ENCODE measurements at places on chromosomes 11 and 22.
A peak's percentile ranks its signal among the peaks of the same experiment; 100 is the strongest.

- no peak for DNase-seq
These were observed 17.2 kb upstream of the C1QTNF4 start for GRCh38 chr11:47611348-47611794.

- no peak for DNase-seq
These were observed 5.6 kb downstream of the PLAAT2 start for GRCh38 chr11:63557570-63557969.

GRCh38 chr22:46974077-46974476, 211.6 kb downstream of the TBC1D22A start:
- no peak for DNase-seq

- DNase-seq = no peak
These were observed 20.3 kb upstream of the ME3 start for GRCh38 chr11:86692746-86693145.

- no peak for DNase-seq
These were observed 245.8 kb downstream of the ETS1 start for GRCh38 chr11:128341280-128342248.

GRCh38 chr11:59862252-59862651, 4.0 kb downstream of the TCN1 start:
- no peak for DNase-seq

- no peak for DNase-seq
These were observed 25.0 kb upstream of the FZD4 start for GRCh38 chr11:86980086-86980796.

DNA sequence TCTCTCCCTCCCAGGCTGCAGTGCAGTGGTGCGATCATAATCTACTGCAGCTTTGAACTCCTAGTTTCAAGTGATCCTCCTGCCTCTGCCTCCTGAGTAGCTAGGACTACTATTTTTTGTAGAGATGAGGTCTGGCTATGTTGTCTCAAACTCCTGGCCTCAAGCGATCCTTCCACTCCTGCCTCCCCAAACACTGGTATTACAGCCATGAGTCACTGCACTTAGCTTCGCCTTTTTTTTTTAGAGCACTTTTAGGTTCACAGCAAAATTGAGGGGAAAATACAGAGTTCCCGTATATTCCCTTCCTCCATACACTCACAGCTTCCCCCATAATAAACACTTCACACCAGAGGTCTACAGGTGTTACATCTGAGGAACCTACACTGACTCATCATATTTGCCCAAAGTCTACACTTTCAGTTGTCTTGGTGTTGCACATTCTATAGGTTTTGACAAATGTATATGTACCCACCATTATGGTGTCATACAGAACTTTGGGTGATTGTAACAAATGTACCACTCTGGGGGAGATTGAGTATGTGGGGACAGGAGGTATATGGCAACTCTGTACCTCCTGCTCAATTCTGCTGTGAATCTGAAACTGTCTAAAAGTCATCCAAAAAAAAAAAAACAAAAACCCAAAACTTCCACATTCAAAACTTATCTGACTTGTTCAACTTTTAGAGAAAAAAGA, 11.3 kb upstream of the SLC37A4 start:
- no peak for DNase-seq

- no peak for DNase-seq
These were observed 63.4 kb downstream of the CACNG2 start for GRCh38 chr22:36640106-36640672.

DNA sequence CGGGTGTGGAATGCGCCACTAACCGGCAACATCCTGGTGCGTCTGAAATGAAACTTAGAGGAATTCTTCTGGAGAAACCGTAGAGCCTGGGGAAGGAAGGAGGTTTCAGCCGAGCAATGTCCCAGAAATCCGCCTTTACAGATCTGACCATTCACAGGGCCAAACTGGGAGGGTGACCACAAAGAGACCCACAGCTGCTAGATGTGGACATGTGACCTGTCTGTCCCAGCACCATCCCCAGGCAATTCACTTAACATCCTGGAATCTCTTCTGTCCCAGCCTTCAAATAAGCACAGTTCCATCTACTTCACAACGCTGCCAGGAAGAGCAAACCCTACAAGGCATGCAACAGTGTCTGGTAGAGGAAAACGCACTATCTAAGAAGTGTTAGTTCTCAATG, 9.8 kb downstream of the MCAT start:
- no peak for DNase-seq

DNA sequence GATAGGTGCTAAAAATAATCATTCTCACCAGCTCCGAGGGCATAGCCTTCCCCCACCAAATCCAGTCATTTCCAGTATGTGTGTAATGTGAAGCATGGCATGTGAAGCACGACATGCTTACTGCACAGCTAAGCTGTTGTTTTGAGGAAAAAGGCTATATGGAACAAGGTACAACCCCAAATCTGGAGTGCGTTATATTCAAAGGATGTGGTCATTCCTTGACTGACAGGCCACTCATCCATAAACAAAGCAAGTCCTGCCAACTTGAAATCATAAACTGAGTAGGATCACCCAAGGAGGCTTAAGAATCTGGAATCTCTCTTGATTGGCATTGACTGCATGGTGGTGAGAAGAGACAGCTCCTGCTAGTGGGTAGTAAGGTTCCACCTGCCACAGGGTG, 3.7 kb downstream of the MAP6 start:
- DNase-seq = no peak

DNA sequence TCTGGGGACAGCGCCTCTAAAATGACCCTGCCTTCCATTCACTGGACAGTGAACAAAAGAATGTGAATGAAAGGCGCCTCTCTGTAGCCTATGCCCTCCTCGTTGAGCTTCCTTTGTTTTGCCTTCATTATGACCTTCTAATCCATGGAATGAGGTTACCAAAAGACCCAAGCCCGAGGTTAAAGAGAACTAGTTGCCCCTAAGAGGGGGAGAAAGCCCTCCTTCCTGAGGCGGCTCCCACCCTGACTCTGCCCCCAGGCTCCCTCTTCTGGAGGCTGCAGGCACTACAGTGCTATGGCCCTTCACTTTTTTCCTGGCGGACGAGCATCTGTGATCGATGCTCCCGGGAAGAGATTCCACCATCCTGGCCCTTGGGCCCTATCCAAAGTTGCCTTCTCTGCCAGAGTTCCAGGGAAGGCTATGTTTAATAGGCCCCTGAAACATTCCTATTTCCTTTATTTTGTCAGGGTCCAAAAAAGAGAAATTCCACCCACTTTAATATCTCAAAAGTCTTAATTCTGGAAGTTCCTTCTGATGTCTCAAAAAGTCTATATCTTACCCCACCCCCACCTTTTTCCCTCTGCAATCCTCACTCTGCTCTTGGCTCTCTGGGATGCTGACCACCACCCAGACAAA, 147.3 kb downstream of the FEZ1 start:
- DNase-seq = peak; percentile 5

GRCh38 chr11:33624083-33624482, 76.5 kb downstream of the C11orf91 start:
- no peak for DNase-seq

DNA sequence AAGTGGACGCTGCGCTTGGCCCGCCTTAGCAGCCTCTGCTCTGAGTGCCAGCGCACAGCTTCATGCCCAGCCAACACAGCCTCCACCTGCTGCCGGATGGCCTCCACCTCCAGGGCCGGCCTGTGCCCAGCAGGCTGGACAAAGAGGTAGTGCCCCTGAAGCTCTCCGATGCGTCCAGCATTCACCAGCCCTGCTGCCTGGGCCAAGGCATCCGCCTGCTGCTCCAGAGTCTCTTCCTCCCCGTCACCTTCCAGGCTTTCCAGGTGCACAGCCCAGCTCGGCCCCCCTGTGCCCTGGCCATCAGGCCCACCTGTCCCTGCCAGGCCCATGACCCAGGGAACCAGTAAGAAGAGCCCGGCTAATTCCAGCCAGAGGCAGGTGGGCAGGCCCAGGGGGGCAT, 2.5 kb downstream of the PCSK7 start:
- no peak for DNase-seq

DNA sequence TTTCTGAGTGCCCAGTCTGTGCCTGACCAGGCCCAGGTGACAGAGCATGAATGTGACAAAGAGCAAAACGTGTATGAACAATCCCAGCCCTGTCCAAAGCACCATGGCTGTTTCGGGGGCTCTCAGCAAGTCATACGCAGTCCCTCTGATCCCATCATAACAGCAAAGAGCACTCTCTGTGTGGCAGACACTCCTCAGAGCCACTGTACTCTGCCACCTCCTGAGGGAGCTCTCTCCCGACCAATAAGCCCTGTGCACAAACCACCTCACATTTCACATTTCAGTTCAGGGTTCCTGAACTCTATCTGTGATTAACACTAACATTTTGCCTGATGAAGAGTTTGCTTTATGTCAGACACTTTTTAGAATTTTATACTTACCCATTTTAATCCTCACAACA, 6.6 kb downstream of the DGCR2 start:
- no peak for DNase-seq

DNA sequence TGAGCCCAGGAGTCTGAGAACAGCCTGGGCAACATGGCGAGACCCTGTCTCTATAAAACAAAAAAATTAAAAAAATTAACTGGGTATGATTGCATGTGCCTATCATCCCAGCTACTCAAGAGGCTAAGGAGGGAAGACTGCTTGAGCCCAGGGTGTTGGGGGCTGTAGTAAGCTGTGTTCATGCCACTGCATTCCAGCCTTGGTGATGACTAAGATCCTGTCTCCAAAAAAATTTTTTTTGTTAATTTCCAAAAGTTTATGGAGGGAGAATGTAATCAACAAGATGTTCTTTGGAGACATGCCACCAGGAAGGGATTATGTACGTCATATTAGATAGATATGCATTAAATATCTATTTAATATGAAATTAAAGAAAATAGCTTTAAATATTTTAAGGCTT, 267.5 kb downstream of the SBF2 start:
- no peak for DNase-seq

DNA sequence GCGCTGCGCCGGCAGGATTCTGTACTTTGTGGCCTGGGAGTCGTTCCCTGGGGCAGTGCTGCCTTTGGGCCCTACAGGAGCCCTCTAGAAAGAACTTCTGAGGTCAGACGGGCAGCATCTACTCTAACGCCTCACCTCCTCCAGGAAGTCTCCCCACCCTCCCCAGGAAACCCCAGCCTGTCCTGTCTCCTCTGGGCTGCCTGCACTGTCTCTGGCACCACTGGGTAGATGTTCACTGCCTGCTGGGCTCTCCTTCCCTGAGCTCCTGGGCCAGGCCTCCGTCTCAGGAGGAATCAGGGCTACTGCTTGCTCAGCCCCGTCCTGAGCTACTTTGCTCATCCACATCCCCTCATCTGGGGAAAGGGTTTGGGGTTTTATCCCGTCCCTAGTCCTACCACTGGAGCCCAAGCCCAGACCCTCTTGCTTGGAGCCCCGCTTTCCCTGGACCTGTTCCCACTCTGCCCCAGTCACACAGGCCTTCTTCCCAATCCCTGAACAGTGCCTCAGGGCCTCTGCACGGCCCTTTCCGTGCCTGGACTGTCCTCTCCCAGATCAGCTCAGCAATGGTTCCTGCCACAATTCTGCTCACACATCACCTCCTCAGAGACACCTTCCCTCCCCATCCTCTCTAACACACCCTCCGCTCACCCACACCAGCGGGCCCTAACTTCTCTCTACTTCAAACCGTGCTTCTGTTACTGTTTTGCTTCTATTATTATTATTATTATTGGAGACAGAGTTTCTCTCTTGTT, 11.3 kb upstream of the TREH start:
- DNase-seq = no peak

GRCh38 chr11:127818625-127819024, 768.7 kb downstream of the ETS1 start:
- no peak for DNase-seq

DNA sequence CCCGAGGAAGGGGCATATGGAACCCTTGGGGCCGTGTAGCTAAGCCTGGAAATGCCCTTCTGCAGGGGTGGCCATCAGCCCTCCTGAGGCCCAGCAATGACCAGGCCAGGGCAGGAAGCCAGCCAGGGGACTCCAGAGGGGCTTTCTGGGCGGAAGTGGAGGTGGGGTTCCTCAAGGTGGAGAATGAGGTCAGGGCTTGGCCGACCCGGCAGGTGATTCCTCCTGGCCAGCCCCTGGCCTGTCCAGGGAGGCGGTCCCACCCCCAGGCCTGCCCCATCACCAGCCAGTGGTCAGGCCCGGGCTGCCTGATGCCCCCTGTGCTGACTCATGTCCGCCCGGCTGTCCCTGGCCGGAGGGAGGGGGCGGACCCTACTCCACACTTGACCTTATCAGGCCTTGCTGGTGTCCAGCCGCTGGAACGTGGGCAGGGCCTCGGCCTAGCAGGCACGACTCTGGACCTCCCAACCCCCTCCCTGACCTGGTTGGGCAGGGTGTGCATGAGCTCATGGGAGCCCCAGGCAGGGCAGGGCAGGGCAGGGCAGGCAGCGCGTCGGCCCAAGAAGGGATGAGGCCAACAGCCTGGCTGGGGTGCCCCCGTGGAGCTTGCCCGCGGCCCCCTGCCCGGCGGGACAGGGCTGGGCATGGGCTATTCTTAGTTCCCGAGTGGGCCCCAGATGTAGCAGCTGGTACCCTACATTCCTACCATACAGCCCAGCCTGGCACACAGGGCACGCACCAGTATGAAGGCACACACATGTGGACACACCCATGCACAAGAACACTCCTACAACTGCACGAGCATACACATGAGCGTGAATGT, 35.9 kb downstream of the RPL3 start:
- no peak for DNase-seq

- DNase-seq = no peak
These were observed 107.9 kb downstream of the NAT10 start for GRCh38 chr11:34213366-34213765.

DNA sequence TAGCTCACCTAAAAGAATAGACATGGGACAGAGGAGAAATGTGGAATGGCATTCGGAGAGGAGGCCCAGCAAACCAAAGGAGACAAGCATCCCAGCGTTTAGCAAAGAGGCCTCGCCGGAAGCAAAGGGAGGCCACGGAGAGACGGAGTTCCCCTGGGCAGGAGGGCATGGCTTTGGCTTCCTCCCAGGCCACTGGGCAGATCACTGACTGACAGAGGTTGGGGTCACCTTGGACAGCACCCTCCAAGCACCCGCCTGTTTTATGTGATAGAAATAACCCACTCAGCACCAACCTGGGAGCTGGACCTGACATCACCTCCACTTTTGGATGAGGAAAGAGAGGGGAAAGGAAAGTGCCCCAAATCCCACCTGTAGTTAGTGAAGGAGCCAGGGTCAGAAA, 434.1 kb downstream of the BRD1 start:
- no peak for DNase-seq

- DNase-seq = no peak
These were observed 2.4 kb upstream of the PPFIBP2 start for GRCh38 chr11:7511401-7511800.

DNA sequence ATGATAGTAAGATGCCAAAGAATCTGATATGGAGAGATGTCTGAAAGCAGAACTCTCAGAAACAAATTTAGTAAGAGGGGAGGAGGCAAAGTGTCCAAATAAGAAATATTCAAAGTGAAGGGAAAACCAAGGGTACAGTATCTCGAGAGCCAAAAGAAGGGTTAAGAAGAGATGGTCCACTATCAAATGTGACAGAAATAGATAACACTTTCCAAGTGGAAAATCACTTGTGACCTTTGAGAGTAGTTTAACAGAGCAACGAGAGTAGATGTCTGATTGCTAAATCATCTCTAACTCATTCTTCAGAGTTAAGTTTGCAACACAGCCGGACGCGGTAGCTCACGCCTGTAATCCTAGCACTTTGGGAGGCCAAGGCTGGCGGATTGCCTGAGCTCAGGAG, 4.3 kb upstream of the BUD13 start:
- no peak for DNase-seq

- DNase-seq = peak; percentile 18
These were observed 647 bp downstream of the SWAP70 start for GRCh38 chr11:9664276-9665171.

All from stimulated activated CD4-positive, alpha-beta T cell treated with anti-CD3 and anti-CD28 coated beads, TNF-alpha, amount 100 ng/mL, for 4 hours (primary cell).